Glutamatergic neuron (in vitro differentiated cells): ENCODE measurements at places on chromosomes 3 and 15. TPM values are rescaled to one million over a fixed set of nuclear protein-coding genes. Genes with fewer than 3 reads are reported as not detected.

DNA sequence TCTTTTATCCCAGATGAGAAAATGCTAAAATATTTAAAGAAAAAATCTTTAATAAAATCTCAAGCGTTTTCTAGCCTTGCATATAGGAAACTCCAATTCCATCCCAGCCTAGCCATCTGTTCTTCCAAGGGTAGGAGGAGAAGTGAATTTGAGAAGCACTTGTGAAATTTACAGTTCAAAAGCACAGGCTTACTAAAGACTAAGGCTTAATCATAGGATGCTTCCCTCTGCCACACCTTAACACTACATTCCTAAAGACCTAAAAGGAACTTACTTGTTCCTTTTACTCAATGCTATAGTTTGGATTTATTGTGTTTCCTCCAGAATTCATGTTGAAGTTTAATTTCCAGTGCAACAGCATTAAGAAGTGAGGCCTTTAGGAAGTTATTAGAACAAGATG lies 764.8 kb upstream of the CADM2 start:
- H3K36me3 ChIP-seq: peaks cover 7% of the 10 kb centered on the region
- H3K27me3 ChIP-seq: peaks cover 1% of the 10 kb centered on the region
- no peaks in the 10 kb centered on the region for H3K4me1 ChIP-seq
- no peak overlapping the region for H3K4me3 ChIP-seq
- no peak overlapping the region for H3K27ac ChIP-seq
- DNase-seq: no peak

DNA sequence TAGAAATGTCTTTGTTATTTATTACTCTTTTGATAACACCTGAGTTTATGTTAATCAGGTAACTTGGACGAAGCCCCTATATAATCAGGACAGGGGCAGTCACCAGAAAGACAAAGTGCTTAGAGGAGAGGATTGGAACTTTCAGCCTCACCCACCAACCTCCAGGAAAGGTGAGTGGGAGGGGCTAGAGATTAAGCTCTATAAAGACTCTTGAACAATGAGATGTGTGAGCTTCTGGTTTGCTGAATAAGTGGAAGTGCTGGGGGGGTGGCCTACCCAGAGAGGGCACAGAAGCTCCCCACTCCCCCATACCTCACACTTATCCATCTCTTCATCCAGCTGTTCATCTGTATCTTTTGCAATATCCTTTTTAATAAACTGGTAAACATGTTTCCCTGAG lies 73.9 kb downstream of the TTBK2 start:
- no peaks in the 10 kb centered on the region for H3K27me3 ChIP-seq
- H3K27ac ChIP-seq: no peak overlapping the region
- no peaks in the 10 kb centered on the region for H3K4me1 ChIP-seq
- no peak overlapping the region for H3K4me3 ChIP-seq
- H3K36me3 ChIP-seq: peaks cover 4% of the 10 kb centered on the region

DNA sequence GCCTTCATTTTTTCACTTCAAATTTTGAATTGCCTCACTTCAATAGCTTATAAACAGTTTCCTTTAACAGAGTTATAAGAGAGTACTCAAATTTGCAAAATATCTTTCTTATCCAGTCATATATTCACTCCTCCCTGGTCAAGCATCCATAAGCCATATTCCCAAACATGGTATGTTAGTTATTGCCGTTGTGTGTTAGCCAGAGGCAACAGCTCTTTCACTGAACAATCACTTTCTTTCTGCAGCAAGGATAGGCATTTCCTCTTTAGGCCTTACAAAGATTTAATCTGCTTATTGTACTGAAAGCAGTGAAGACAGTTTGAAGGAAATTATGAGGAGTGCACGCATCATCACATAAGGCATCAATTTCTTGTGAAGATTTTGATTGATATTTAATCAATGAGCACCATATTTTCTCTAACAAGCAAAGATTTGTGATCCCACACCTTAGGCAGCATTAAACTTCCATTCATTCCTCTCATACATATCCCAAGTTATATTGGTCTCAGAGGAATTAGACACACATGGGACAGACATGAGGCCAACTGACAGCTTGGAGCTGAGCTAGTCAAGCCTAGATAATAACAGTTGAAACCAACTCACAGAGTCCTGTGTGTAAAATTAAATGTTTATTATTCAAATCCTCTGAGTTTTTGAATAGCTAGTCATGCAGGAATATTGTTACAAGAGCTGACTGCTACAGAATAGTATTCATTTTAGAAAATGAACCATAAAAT lies 80.0 kb upstream of the EPHA6 start:
- no peaks in the 10 kb centered on the region for H3K27me3 ChIP-seq
- peak overlapping the region; percentile 65 for H3K27ac ChIP-seq
- DNase-seq: no peak
- no peak overlapping the region for H3K4me3 ChIP-seq
- H3K36me3 ChIP-seq: no peaks in the 10 kb centered on the region
- peaks cover 24% of the 10 kb centered on the region for H3K4me1 ChIP-seq

- H3K36me3 ChIP-seq: no peaks in the 10 kb centered on the region
- H3K27me3 ChIP-seq: no peaks in the 10 kb centered on the region
- no peak overlapping the region for H3K4me3 ChIP-seq
- H3K4me1 ChIP-seq: peaks cover 1% of the 10 kb centered on the region
- H3K27ac ChIP-seq: no peak overlapping the region
These were observed 222.0 kb downstream of the MCTP2 start for GRCh38 chr15:94453227-94453988.

GRCh38 chr15:57565311-57565710 lies 26.4 kb upstream of the MYZAP start:
- H3K36me3 ChIP-seq: no peaks in the 10 kb centered on the region
- peaks cover 4% of the 10 kb centered on the region for H3K4me1 ChIP-seq

- H3K36me3 ChIP-seq: no peaks in the 10 kb centered on the region
- DNase-seq: no peak
- peaks cover 3% of the 10 kb centered on the region for H3K4me1 ChIP-seq
These were observed 23.8 kb downstream of the MEX3B start for GRCh38 chr15:82021992-82022391.

DNA sequence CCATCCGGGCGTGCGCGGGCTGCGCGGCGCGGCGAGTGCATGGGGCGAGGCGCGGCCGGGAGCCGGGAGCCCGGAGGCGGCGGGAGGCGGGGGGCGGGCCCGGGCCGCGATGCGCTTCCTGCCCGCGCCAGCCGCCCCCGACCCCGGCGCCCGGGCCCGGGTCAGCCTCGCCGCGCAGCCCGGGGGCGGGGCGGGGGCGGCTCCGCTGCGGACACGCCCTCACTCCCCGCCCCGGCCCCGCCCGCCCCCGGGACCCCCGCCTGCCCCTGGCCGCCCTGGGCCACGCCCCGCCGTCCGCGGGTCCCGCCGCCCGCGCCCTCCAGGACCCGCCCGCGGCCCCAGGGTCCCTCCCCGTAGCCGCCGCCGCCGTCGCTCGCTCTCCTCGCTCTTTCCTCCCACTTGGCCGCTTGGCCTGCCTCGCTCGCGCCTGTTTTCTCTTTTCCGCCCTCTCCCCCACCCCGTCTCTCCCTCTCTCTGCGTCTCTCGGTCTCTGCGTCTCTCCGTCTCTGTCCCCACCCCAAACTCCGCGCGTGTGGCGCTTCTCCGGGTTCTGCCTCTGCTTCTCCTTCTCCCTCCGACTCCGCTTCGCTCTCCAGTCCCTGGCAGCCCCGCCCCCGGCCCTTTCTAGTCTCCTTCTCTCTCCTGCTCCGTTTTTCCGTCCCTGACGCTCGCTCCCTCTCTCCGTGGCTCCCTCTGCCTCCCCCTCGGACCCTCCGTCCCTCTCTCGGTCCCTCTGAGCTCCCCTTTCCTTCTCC lies at the start of gene PLXND1:
TSS of gene PLXND1 (minus strand) at position 41 of the 755 bp plus-strand sequence. CDS start at position 4, 37 bp downstream.
- H3K4me3 ChIP-seq: peak within 1 kb of the TSS; percentile 93
- H3K36me3 ChIP-seq: no peaks in the 10 kb centered on the region
- peaks cover 8% of the 10 kb centered on the region for H3K4me1 ChIP-seq
- peak; percentile 67 for DNase-seq
- peaks cover 16% of the 10 kb centered on the region for H3K27me3 ChIP-seq
- peak within 1 kb of the TSS; percentile 69 for H3K27ac ChIP-seq

- H3K27ac ChIP-seq: no peak overlapping the region
- no peak for DNase-seq
- H3K36me3 ChIP-seq: no peaks in the 10 kb centered on the region
These were observed 287.8 kb upstream of the WNT5A start for GRCh38 chr3:55774856-55775255.

DNA sequence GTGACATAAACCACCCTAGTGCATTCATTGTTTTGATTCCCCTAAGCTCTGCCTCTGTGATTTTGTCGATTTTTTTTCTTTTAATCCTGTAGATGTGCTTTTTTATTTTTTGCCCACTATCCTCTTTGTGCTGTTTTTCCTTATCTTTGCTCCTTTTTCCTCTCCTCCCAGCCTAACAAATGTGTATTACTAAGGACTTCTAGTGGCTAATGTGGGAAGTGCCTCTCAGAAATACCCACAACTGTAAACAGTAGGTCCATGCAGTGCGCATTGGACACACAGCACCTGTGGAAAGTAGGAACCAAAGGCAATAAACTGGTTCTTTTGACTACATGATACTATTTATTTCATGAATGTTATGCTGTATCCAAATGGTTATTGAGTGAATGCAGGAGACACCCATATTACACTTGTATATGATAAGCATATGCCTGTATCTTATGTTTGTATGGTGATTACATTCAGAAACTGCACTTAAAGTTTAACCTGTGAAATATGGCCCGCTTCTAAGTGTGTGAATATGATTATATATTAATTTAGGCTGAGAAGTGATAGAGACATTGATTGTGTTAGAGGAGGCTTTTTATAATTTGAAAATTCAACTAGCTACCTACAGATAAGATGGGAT lies 147.8 kb downstream of the PLCL2 start:
- no peak for DNase-seq
- H3K4me1 ChIP-seq: peaks cover 9% of the 10 kb centered on the region
- H3K4me3 ChIP-seq: no peak overlapping the region
- no peaks in the 10 kb centered on the region for H3K36me3 ChIP-seq
- H3K27me3 ChIP-seq: no peaks in the 10 kb centered on the region

GRCh38 chr3:128863560-128863959 lies 15.9 kb upstream of the ACAD9 start:
- no peak overlapping the region for H3K27ac ChIP-seq
- peaks cover 14% of the 10 kb centered on the region for H3K4me1 ChIP-seq
- no peak overlapping the region for H3K4me3 ChIP-seq
- peaks cover 21% of the 10 kb centered on the region for H3K36me3 ChIP-seq
- DNase-seq: no peak
- peaks cover 1% of the 10 kb centered on the region for H3K27me3 ChIP-seq

GRCh38 chr15:78915341-78916087 lies 29.3 kb downstream of the CTSH start:
- H3K4me3 ChIP-seq: no peak overlapping the region
- H3K27ac ChIP-seq: no peak overlapping the region
- no peaks in the 10 kb centered on the region for H3K36me3 ChIP-seq
- no peak for DNase-seq
- H3K4me1 ChIP-seq: peaks cover 6% of the 10 kb centered on the region
- H3K27me3 ChIP-seq: no peaks in the 10 kb centered on the region

- no peaks in the 10 kb centered on the region for H3K36me3 ChIP-seq
- no peak overlapping the region for H3K4me3 ChIP-seq
- H3K4me1 ChIP-seq: peaks cover 49% of the 10 kb centered on the region
- no peak overlapping the region for H3K27ac ChIP-seq
- no peak for DNase-seq
These were observed 80.2 kb downstream of the CBLB start for GRCh38 chr3:105788593-105788992.

DNA sequence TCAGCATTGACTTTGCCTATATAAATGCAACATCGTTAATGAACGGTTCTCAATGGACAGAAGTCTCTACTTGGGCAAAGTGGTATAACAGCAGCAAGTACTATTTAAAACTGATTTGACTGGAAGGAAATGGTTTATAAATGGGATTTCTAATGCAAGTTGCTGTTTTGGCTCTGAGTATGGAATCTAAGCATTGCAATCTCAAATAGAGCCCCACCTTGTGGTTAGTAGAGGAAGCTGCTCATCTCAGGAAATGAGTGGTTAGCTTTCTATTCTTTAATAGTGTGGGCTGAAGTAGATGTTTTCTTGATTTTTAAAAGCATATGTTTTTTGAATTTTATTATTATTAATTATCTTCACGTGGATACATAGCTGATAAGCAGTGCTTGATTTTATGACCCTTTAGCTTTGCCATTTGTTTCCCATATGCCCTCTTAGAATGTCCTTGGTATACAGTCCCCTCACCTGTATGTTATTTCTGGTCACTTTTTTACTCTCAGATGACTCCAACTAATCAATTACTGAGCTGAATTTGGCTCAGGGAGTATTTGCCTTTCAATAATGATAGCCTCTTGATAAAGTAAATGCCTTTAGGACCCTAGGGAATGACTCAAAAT lies 67.1 kb downstream of the OXSM start:
- H3K27ac ChIP-seq: no peak overlapping the region
- H3K27me3 ChIP-seq: no peaks in the 10 kb centered on the region

- no peak overlapping the region for H3K4me3 ChIP-seq
- peaks cover 2% of the 10 kb centered on the region for H3K27me3 ChIP-seq
- H3K27ac ChIP-seq: no peak overlapping the region
- no peak for DNase-seq
- H3K36me3 ChIP-seq: no peaks in the 10 kb centered on the region
- H3K4me1 ChIP-seq: no peaks in the 10 kb centered on the region
These were observed 8.6 kb downstream of the VPS8 start for GRCh38 chr3:184820525-184820924.

GRCh38 chr3:145094355-145094941 lies 1066.5 kb downstream of the PLOD2 start:
- no peak overlapping the region for H3K27ac ChIP-seq
- DNase-seq: no peak

- H3K36me3 ChIP-seq: peaks cover 15% of the 10 kb centered on the region
- H3K4me1 ChIP-seq: no peaks in the 10 kb centered on the region
- H3K27ac ChIP-seq: no peak overlapping the region
These were observed 32.3 kb upstream of the ONECUT1 start for GRCh38 chr15:52822475-52822874.

The TEX55 gene
- total RNA-seq: not detected

GRCh38 chr15:53223815-53224214 lies 433.7 kb upstream of the ONECUT1 start:
- no peak overlapping the region for H3K4me3 ChIP-seq
- H3K36me3 ChIP-seq: no peaks in the 10 kb centered on the region
- no peak for DNase-seq
- no peaks in the 10 kb centered on the region for H3K4me1 ChIP-seq

DNA sequence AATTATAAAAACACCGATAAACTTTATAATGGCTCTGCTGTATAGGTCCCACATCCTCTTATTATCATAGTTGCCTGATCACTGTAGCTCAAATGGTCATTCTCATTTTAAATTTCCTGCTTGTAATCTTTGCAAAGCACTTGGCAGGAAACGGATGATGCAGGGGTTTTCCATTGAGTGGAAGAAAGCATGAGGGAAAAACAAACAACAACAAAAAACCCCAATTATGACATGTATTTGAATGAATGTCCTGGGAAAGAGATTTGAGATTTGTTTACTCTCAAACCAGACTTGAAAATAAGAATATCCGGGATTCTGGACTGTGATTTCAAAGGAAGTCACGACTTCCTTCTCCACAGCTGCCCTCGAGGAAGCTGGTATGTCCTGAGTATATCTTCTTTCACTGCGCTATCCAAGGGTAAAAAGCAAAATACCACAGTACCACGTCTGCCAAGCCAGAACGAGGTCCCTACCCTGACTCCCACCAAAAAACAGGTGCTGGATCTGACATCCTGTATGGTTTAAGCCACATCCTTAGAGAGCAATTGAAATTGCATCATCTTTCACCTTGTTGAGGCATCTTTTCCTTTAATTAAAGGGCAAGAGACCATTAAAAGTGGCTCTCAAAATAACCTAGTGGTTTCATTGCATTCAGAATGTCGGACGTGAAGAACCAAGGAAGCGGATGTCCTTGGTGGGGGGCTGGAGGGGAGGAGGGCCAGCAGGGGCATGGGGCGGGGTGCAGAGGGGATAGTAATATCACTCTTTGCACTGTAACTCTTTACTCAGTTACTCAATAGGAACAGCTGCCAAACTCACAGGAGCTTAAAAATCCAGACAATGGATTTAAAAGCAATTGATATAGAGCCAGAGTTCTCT lies 13.5 kb upstream of the TIPIN start:
- no peaks in the 10 kb centered on the region for H3K4me1 ChIP-seq
- H3K4me3 ChIP-seq: no peak overlapping the region
- H3K27me3 ChIP-seq: no peaks in the 10 kb centered on the region
- H3K27ac ChIP-seq: no peak overlapping the region
